Activated T-cell treated with anti-CD3 and anti-CD28 coated beads, Interleukin-2, amount 50 U/mL, for 72 hours (primary cell): ENCODE measurements at places on chromosomes 3 and 15. TPM values are rescaled to one million over a fixed set of nuclear protein-coding genes. Genes with fewer than 3 reads are reported as not detected.
A peak's percentile ranks its signal among the peaks of the same experiment; 100 is the strongest.

DNA sequence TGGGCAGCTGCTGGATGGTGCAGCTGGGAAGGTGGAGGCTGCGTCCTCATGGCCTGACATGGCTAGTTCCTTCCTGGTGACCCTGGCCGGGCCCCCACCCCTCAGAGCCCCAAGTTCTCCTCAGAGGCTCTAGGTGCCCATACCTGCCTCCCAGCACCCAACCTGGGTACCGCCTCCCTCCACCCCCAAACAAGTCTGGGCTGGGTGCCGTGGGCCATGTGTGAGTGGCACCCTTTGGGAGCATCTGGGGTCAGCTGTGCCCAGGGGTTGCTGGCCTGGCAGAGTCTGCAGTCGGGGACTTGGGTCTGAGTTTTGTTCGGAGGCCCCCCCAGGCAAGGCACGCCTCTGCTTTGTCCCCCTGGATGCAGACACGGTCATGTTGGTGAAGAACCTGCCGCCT lies 10.5 kb downstream of the PLXNA1 start:
- no peak overlapping the region for H3K4me3 ChIP-seq
- H3K27me3 ChIP-seq = no peaks in the 10 kb centered on the region
- no peaks in the 10 kb centered on the region for H3K4me1 ChIP-seq
- no peak overlapping the region for H3K27ac ChIP-seq
- no peak for DNase-seq

GRCh38 chr3:153601374-153601853 lies 439.4 kb downstream of the RAP2B start:
- H3K36me3 ChIP-seq = no peaks in the 10 kb centered on the region
- H3K4me1 ChIP-seq = peaks cover 6% of the 10 kb centered on the region
- H3K27ac ChIP-seq = no peak overlapping the region
- H3K27me3 ChIP-seq = no peaks in the 10 kb centered on the region
- H3K4me3 ChIP-seq = no peak overlapping the region

Gene TRH
- not detected for total RNA-seq

Gene GPR149
- not detected for total RNA-seq

Gene MOBP
- total RNA-seq = 0.34 TPM

Gene ACY1
- total RNA-seq = 42.4 TPM

Gene CISH
- 271 TPM for total RNA-seq

- H3K36me3 ChIP-seq = no peaks in the 10 kb centered on the region
- H3K27me3 ChIP-seq = no peaks in the 10 kb centered on the region
- DNase-seq = no peak
- H3K4me3 ChIP-seq = peak overlapping the region; percentile 38
- no peak overlapping the region for H3K27ac ChIP-seq
These were observed 99.0 kb downstream of the TMCC1 start for GRCh38 chr3:129794311-129795185.

- H3K36me3 ChIP-seq = no peaks in the 10 kb centered on the region
- H3K27me3 ChIP-seq = peaks cover 10% of the 10 kb centered on the region
- no peaks in the 10 kb centered on the region for H3K4me1 ChIP-seq
- no peak for DNase-seq
- H3K27ac ChIP-seq = no peak overlapping the region
- H3K4me3 ChIP-seq = no peak overlapping the region
These were observed 8.6 kb downstream of the PAK6 start for GRCh38 chr15:40247406-40247971.

GRCh38 chr3:56115698-56116097 lies 352.6 kb downstream of the ERC2 start:
- no peaks in the 10 kb centered on the region for H3K27me3 ChIP-seq
- H3K4me1 ChIP-seq = no peaks in the 10 kb centered on the region
- no peaks in the 10 kb centered on the region for H3K36me3 ChIP-seq

DNA sequence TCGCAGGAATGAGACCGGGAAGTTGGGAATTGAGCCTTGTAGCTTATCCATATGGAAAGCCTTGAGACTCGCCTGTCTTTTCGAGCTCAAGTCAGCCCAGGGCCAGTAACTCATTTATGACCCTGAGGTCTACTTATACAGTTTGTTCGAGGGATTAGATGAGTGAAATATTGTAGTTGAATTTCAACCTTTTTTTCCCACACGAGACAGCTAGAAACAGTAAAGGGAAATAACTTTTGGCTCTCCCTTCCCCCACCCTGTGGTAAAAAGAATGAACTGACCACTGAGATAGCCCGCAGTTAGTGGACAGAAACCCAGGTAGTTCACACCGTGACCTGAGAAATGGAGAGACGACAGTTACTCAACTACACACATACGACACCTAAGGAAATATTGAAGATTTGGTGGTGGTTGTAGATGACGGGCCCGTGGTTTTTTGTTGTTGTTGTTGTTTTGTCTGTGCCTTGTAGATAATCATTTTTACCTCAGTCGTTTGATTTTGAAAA lies 841 bp downstream of the EIF3J start:
- H3K4me3 ChIP-seq = peak overlapping the region; percentile 93
- H3K4me1 ChIP-seq = peaks cover 62% of the 10 kb centered on the region
- H3K27me3 ChIP-seq = no peaks in the 10 kb centered on the region
- peaks cover 40% of the 10 kb centered on the region for H3K36me3 ChIP-seq
- no peak for DNase-seq

- peaks cover 5% of the 10 kb centered on the region for H3K27me3 ChIP-seq
- peaks cover 4% of the 10 kb centered on the region for H3K36me3 ChIP-seq
- peaks cover 42% of the 10 kb centered on the region for H3K4me1 ChIP-seq
- no peak for DNase-seq
These were observed 106.2 kb downstream of the DGKG start for GRCh38 chr3:186255703-186256331.
